ENCODE measurements at places on chromosomes 12 and 14. TPM values are rescaled to one million over a fixed set of nuclear protein-coding genes. Genes with fewer than 3 reads are reported as not detected.

Gene GPX2
- polyA plus RNA-seq, result 0.04 TPM

Gene POTEG
- polyA plus RNA-seq, result not detected

Gene PLBD1
- polyA plus RNA-seq, result 3.7 TPM

Gene ADCY6
- 5.3 TPM for polyA plus RNA-seq

GRCh38 chr14:88975926-88976325 is 151.5 kb downstream of the TTC8 start:
- DNase-seq, result no peak

DNA sequence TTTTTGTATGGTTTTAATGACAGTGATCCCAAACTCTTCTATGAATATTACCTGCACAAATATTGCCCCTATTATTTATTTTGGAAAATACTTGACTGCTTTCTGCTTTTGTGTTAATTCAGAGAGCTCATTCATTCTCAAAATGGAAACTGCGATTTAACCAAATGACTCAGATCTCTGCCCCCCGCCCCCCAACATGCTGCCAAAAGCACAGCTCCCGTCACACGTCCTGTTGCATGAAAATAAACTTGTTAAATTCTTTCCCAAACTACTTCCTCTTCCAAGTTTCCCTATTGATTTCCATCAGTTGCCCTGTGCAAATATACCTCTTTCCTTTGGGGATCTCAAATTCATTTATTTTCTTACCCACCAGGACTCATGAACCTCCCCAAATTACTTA is 18.0 kb upstream of the NRDE2 start:
- DNase-seq, result no peak

DNA sequence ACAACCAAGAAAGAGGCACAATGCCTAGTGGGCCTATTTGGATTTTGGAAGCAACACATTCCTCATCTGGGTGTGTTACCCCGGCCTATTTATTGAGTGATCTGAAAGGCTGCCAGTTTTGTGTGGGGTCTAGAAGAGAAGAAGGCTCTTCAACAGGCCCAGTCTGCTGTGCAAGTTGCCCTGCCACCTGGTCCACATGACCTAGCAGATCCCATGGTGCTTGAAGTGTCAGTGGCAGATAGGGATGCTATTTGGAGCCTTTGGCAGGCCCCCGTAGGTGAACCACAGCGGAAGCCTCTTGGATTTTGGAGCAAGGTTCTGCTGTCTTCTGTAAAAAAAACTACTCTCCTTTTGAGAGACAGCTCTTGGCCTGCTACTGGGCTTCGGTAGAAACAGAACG is 820.1 kb downstream of the TMTC2 start:
- DNase-seq, result no peak

DNA sequence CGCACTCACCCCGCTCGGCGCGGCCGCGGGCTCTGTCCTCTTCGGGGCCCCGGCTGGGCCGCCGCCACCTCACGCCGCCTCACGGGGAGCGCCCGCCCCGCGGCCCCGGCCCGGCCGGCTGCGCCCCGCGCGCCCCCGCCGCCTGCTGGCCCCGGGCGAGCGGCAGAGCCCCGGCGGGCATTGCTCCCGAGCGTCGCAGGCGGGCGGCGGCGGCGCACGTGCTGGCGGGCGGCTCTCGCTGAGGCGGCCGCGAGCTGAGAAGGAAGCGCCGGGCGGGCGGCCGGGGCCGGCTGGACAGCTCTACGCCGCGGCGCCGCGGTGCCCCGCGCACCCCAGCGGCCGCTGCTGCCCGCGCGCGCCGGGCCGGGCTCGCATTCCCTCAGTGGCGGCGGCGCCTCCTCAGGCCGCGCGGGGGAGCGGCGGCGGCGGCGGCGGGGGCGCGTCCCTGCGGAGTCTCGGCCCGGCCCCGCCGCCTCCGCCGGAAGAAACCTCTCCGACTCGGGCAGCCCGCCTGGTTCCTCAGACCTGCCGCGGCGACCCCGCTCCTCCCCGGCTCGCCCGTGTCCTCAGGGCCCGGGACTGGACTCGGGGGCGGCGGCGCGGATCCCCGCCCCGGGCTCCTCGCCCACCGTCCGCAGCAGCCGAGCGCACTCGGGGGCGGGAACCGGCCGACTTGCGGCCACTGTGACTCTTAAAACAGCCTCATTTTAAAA is at the start of gene PITPNM2:
Gene PITPNM2 (minus strand): TSS at position 347 of the 713 bp plus-strand sequence. CDS start 116,500 bp downstream, outside the sequence.
- peak; percentile 81 for DNase-seq

DNA sequence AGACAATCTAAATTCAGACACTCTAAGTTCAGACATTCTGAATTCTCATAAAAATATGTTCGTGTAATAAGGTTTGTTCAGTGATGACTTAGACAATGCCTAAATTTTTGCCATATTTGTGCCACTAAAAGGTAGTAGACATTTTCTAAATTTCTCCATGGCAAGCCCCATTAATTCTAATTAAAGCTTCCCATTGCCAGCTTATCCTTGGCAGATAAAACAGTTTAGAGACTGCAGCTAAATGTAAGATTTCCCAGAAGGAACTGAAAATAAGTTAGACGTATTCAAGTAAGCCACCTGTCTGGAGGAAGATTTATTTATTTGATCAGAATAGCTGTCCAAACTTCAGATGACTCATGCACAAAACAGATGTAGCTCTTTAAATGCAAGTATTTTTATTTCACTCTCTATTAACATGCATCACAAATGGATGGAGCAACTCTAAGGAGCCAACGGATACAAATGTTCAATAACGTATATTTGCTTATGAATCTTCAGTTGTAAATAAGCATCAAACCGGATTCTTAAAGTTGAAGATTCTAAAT is 130.4 kb downstream of the SLC2A13 start:
- DNase-seq, result no peak

DNA sequence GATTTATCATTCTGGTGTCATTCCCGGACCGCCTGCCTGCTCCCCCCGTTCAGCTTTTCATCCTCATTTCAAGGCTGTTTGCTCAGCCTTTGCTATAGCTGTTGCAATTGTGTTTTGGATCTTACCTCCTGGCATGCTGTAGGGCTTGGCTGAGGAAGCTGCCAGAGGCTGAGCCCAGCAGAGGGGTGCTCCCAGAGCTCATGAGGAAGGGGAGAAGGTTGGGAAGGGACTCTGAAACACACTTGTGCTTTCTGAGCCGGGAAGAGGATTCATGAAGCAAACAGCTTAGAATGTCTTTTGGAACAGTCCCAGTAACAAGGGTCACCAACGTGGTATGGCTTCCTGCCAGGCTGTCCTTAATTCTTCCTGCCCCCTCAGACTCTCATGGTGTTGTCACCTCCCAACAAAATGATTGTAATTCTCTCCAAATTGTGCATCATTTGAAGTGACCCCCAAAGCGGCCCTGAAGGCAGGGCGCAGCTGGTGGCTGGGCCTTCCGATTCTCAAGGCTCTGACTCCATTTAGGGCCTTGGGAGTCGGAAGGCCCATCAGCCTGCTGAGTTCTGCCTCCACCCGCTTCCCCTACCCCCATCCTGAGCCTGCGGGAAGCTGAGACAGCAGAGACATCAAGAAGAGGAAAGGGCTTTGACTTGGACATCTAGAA is 111.9 kb upstream of the ARHGAP5 start:
- no peak for DNase-seq

- DNase-seq, result no peak
Observed at GRCh38 chr14:64708148-64709004, 4.2 kb downstream of the PLEKHG3 start.

GRCh38 chr14:38887696-38888095 is 215.3 kb downstream of the SEC23A start:
- DNase-seq, result no peak

DNA sequence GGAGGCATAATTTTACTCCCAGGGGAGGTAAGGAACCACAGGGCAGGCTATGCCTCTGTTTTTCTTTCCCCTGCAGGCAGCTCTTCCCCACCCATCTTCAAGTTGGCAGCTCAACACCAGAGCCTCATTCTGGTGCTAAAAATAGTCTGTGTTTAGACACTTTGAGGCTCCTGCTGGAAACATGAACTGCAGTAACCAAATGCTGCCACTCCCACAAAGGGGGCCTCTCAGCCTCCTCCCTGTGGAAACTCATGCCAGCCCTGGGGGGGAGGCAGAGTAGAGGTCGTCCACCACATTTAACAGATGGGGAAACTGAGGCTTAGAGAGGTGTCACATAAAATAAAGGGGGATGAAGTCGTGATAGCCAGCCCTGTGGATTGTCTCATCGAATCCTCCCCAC is 61.4 kb downstream of the WSCD2 start:
- no peak for DNase-seq

DNA sequence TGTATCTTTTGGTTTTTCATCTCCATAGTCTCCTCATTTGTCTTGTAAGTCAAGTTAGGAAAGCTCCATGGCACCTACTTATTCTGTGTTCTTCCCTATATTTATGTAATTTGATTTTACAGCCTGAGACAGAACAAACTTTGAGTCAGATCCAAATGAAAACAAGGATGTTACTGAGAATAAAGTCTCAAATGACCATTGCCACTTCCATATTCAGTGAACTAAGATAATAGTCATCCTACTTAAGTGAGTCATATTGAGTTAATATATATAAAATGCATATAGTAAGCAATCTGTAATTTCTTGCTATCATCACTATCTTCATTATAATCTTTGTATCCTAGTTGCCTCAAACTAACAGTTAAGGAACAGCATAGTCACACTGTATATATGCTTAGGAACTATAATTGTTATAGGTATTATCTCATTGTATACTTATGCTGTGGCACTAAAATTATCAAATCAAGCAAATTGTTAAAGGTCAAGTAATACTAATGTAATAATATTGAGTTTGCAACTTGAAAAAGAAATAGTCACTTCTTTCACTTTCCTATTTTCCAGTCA is 30.8 kb downstream of the TMTC3 start:
- no peak for DNase-seq

DNA sequence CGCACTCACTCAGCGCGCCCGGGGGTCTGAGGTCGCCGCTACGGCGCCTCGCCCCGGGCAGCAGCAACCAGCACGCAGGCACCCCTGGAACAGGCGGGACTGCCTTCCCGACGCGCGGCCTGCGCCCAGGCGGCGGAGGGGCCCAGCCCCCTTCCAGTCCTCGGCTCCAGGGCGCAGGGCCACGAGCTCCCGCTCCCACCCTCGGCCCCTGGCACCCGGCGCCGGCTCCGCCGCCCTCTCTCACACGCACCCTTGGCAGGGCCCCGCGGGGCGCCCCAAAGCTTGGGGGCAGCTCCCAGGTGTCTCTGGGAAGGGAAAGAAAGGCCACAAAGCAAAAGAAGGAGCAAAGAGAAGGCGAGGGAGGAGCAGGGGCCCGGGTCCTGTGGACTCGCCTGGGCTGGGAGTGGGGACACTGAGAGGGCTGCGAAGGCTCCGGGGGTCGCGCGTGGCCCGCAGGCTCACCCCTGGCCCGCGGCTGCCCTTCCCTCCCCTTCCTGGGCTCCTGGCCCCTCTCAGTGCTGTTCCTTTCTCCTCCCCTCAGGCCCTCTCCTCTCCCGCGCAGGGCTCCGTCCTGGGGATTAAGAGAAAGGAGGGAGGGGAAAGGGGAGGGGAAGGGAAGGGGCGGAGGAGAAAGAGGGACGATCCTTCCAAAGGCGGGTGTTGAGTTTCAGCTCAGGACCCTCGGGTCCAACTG is 907 bp upstream of the EFS start:
- no peak for DNase-seq

GRCh38 chr12:103456006-103456405 is 39.8 kb downstream of the C12orf42 start:
- no peak for DNase-seq

DNA sequence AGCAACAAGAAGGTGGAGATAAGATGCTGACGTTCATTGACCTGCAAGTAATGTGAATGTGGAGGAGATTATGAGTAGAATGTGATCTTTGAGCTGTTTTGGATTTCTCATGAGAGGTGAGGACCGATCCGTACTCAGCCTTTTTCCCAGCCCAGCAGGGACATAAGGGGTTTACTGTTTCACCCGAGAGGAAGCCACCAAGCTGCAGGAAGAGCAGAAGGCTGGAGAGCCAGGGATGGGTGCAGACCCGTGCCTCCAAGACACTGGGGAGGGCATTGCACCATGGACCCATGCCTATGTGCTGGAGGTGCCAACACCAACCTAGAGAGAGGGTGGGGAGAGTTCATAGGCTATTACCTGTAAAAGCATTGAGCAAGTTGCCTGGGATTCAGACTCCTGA is 206.0 kb upstream of the DIO3 start:
- DNase-seq, result no peak
